ENCODE measurements at places on chromosomes 5 and 9.
A peak's percentile ranks its signal among the peaks of the same experiment; 100 is the strongest.

DNA sequence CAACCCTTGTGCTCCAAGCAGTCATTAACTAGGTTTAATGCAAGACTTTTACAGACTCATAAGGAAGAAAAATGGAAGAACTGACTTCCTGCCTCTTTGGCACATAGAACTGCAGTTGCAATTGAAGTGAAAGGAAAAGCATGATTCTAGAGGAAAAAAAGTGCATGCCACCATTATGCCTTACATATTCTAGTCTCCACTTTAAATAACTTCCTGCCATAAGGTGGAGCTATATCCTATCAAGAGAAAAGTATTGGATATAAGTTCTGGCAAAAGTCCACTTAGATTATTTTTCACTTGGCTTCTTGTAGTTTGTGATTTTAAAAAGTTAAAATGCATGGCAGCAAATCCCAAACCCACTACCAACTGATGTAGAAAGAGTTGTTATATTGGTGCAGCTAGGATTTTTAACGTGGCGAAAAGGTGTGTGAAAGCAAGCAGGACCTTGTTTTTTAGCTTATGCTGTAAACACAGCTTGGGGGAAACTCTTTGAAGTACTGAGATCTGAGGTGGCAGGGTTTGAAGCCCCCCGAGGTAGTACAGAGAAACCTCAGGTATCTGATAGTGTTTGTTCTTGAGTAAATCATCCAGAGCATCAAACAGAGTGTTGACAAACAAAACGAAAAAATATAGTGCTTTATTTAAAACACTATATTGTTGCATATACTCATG, 117.9 kb downstream of the ANXA1 start:
- no peak for DNase-seq

DNA sequence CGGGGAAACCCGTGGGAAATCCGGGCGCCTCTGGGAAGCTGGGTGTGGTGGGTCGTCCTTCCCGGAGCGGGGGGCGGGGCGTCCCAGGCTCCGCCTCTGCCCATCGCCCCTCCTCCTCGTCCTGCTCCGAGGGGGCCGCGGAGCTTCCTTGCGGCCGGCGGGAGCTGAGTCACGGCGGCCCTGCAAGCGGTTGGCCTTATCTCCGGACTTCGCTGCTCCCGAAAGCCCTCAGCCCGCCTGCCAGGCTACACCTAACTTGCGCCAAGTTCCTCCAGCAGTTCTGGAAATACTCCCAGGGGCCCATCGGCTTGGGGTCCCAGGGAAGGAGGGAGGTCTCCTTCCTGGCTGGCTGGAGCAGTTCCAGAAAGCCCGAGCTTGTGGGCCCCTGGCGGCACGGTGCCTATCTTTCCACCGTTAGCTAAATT, 54.1 kb upstream of the CDKN2AIPNL start:
- DNase-seq: peak; percentile 42

GRCh38 chr5:148768806-148769415, 57.5 kb upstream of the ADRB2 start:
- no peak for DNase-seq

- no peak for DNase-seq
Measured at GRCh38 chr9:5931657-5932056, 41.0 kb downstream of the MLANA start.

DNA sequence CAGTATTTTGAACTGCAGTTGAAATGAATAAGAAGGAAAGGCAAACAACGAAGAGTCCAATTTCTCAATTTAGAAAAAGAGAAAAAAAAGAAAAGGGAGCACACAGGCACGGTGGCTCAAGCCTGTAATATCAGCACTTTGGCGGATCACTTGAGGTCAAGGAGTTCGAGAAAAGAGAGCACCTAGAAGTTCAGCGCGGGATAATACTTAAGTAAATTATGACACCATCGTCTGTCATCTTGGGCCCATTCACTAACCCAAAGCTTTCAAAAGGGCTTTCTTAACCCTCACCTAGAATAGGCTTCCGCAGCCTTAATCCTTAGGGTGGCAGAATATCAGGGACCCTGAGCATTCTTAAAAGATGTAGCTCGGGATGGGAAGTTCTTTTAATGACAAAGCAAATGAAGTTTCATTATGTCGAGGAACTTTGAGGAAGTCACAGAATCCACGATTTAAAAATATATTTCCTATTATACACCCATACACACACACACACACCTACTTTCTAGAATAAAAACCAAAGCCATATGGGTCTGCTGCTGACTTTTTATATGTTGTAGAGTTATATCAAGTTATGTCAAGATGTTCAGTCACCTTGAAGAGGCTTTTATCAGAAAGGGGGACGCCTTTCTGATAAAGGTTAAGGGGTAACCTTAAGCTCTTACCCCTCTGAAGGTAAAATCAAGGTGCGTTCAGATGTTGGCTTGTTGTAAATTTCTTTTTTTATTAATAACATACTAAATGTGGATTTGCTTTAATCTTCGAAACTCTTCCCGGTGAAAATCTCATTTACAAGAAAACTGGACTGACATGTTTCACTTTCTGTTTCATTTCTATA, 602 bp upstream of the CD274 start:
- no peak for DNase-seq

DNA sequence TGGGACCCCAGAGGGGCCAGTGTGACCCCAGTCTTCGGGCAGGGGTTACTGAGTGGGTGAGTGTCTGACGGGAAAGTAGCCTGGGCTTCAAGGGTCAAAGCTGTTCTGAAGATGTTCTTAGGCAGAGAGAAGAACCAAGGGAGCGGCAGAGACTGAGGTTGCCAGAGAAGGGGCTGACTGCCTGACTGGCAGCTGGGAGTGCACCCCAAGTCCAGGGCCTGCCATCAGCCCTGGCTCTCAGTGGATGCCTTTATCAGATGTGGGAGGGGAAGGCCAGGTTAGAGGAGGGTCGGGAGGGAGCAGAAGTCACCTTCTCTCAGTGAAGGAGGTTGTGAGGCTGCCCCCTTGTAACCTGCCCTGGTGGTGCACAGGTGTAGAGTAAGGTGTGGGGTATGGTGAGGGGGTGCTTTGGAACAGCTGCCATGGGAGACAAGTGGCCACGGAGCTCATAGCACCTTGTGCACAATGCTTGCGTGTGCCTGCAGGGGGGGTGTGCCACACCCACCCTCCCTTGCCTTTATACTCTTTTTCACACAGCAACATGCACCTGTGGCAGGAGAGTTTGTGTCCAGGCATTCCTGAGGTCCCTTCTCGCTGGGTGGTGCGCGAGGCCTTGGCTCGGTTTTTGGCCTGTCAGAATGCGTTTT, 18.9 kb downstream of the RALGPS1 start:
- no peak for DNase-seq

DNA sequence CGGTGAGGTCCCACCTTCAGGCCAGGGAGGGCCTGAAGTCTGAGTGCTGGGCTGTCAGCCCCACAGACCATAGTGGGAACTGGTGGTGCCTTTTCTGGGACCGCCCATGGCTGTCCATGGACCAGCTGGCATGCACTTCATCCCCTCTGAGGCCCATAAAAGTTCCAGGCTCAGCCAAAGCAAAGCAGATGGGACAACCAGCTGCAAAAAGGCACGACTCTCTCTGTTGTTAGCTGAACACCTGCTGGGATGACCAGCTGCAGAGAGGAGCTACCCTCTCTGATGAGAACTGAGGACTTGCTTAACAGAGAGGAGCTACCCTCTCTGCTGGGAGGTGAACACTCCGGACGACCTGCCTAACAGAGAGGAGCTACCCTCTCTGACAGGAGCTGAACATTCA, 844.3 kb upstream of the DMAC1 start:
- DNase-seq: no peak

DNA sequence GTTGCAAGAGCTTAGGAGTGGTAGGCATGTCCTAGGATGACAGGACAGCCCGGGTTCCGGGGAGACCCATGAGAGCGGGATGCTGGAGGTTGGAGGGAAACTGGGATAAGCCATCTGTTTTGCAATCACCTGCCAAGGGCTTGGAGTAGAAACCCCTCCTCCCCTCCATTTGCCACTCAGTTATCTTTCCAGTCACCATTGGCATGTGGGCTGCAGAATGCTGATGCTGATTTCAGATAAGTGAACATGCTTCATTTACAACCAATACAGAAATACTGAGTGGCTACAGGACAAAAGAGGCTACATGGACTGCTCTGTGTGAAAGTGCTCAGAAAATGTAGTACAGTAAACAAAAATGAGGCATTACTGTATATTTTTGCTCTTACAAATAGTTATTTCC, 93.4 kb upstream of the KIF2A start:
- DNase-seq: no peak

DNA sequence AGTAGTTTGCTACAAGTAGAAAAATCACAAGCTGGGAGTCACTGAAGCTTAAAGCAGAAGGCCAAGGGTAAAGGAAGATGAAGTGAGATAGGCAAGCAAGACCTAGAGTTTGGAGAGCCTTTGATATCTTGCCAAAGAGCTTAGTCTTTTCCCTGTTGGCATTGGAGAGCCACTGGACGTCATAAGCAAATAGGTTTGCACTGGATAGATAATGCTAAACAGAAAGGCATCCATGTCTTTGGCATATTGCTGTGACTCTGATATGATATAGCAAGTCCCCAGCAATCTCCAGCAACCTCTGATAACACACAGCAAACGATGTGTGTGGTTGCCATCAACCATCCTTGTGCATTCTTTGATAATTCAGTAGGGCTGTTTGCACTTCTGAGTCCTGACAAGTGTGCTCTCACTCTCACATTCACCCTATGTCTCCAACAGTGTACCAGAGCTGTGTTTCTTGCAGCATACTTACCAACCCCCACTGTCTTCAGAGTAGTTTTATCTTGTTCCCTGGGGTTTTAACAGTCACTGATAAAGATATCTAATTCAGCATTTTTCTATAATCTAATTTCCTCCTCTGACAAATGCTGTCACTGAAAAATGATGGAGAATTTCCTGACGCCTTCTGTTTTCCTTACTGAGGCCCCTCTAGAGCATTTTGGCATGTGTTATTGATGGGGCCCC, 16.9 kb upstream of the FREM1 start:
- no peak for DNase-seq

DNA sequence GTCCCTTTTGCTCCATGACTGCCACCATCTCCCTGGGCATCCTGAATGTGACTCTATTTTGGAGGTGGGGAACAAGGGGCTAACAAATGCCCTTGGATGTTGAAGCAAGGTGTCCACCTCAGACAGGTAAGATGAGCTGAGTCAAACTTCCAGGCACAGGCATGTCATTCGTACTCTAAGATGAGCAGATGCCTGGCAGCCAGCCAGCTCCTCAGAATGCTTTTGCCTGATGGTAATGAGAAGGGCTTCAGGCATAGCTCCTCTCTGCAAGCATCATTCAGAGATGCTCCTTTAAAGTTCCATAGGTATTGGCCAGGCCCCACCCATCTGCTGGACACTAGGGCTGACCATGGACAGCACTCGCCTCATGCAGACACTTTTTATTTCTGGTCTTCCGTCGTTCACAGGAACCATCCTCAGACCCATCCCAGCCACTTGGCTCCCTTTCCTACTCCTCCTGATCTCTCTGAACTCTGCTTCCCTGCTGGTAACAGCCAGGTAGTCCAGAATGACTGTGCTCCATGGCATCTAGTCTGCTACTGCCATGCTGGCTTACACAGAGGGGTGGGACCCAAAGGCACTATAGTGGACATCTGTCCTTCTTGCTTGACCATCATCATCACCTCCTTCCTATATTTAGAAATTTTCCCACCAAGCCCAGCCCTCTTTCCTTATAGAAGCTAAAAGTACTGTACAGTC, 118.8 kb downstream of the GLIS3 start:
- no peak for DNase-seq

- DNase-seq: no peak
Measured at GRCh38 chr5:139178935-139179334, 19.2 kb downstream of the SIL1 start.

- DNase-seq: no peak
Measured at GRCh38 chr5:126066836-126067235, 356.4 kb upstream of the GRAMD2B start.

DNA sequence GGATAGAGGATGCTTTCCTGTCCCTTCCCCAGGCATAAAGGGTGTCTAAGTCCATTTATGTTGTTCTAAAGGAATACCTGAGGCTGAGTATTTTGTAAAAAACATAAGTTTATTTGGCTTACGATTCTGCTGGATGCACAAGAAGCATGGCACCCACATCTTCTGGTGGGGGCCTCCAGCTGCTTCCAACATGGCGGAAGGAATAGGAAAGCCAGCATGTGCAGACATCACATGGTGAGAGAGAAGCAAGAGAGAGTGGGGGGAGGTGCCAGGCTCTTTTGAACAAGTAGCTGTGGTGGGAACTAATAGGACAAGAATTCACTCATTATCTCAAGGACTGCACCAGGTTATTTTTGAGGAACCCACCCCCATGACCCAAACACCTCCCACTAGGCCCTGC, 77.2 kb downstream of the ADCY2 start:
- no peak for DNase-seq

- no peak for DNase-seq
Measured at GRCh38 chr5:87015901-87016300, 251.8 kb upstream of the RASA1 start.

DNA sequence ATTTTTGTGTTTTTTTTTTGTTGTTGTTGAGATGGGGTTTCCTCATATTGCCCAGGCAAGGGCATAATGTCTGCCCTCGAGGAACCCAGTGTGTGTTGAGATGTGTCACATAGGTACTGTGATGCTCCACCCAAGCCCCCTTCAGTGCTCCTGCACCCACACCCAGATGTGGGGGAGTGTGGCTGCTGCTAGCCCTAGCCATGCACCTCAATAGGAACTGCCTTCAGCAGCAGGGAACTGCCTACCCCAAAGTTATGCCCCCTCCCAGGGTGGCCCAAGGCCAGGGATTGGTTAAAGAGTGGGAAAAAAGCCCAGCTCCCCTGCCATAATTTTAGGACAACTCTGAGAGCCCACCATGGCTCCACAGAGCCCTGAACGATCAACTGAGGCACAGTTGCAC, 33.3 kb upstream of the EPB41L4B start:
- no peak for DNase-seq

DNA sequence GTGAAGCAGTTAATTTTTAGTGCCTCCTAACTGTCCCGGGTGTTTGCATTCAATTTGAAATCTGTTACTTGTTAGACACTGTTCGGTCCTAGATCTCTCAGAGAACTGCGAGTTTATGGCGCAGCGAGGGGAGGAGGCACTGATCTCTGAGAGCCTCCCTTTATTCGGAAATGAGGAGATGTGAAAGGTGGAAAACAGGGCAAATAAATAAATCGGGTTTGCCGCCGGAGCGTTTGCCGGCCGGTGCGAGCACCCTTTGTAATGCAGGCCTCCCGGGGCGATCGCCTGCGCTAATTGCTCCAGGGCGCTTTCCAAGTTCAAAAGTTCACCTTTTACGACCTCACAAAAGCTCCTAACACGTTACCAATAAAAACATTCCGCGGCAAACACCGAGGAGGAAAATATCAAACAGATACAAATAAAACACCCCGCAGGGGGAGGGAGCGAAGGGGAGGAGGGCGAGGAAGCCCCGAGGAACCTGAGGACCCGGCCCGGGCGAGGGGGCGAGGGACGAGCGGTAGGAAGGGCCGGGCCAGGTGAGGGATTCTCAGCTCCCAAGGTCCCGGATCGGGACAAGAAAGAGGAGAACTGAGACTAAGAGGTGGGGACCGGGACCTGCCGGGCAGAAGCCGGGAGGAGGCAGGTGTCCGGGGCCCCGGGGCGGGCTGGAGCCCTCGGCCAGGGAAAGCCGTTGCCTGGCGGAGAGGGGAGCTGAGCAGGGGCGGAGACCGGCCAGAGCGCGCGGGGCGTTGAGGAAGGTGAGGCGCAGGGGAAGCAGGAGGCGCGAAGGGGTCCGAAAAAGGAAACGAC, 1.4 kb downstream of the NR6A1 start:
- no peak for DNase-seq
